Putamen (tissue), 1 donor: ENCODE measurements at places on chromosomes 5 and 9.

- no peak for DNase-seq
Observed at GRCh38 chr5:79560771-79561524, 47.0 kb upstream of the HOMER1 start.

DNA sequence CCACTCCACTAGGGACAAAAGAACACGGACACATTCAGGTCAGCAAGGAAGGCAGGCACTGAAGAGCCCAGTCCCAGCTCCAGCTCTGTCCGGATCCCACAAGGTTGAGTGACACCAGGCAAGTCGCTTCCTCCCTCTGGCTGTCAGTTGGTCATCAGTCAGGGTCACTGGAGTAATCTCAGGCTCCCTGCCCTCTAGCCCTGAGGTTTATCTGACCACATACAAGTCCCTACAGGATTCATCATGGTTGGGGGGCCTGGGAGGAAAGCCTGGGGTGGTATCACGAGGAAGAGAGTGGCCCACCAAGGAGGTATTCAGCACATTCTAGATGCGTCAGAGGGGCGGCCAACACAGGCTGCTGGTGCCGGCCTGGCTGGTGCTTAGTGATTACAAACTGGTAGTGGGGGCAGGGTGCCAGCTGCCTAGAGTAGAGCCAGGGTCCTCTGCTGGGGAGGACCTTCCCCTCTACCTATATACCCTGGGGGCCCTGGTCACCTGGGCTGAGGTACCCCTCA lies 81.5 kb downstream of the SHB start:
- no peak for DNase-seq

GRCh38 chr9:126507318-126508109 lies 106.2 kb upstream of the LMX1B start:
- DNase-seq = no peak

- DNase-seq = no peak
Observed at GRCh38 chr5:179253730-179254129, 91.5 kb downstream of the ADAMTS2 start.

DNA sequence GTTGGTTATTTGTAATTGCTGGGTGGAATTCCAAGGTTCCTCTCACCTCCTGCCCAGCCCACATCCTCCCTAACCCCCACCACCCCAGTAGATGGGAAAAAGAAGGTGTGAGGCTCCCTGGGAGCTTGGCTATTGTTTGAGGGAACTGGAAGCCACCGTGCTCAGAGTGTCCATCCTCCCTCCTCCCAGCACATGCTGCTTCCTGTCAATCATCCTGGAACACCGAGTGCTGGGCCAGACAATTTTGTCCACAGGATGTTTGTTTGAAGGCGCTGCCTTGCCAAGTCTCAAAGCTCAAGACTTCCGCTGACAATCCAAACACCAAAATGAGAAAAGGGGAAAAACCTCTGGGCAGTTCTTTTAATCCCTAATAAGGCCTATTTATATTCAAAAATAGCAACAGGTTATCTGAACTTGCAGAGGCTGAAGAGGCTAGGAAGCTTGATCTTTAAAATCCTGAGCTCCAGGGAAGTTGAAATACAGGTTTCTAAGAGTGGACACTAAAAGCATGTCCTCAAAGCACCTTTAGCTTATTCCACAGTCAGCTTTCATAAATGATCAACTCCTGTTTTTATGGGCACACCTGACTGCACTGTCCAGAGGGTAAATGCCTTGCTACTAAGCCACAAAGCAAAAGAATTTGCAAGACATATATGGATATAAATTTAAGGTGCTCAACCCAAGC lies 286.7 kb downstream of the NFIB start:
- peak; percentile 11 for DNase-seq

- DNase-seq = no peak
Observed at GRCh38 chr5:90830058-90830457, 271.5 kb downstream of the ADGRV1 start.

DNA sequence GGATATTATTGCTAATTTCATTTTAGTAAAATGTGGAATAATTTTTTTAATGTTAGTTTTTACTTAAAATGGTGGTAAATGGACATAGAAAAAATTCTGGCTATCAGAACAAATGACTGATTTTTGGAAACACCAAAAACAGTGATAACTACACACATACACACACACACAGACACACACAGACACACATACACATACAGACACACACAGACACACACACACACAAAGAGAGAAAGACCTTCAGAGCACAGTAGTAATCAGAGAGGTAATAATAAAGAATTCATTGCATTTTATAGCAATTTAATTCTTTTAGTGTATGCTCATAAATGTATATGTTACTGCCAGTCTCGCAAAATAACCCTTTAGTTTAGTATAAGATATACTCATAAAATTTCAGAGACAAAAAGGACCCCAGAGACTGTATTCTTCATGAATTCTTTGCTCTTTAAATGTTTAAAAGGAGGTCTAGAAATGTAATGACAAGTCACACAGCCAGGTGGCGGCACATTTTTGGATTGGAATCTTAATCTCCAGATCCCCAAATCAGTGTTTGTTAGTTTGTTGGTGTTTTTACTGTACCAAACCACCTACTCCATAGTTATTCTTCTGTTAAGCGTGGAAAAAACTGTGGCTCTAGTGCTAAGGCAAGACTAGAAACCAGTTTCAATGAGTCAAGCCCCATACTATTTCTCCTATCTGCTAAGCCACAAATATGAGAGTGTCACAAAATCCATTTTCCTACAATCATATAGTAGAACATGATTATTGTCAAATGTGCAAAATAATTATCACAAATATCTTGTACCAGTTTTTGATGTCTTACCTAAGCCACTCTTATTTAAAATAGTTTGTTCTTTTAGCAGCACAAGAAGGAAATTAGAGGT lies 109.9 kb downstream of the EDIL3 start:
- no peak for DNase-seq

DNA sequence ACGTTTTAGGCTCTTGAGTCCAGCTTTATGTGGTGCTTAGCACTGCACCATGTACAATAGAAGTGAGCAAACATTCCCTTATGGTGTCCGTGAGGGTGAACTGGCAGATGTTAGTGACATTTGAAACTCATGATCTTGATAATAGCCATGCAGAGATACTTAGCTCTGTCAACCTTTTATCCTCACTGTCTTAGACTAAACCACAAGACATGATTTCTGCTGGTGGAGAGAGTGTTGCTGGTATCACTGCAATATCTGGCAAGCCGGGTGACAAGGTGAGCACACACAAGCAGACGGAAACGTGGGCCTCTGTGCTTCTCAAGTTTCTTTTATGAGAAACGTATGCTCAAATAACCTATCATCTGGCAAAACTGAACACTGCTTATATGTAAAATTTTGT lies 68.4 kb downstream of the CAST start:
- DNase-seq = no peak

- no peak for DNase-seq
Observed at GRCh38 chr9:20884985-20885593, 146.4 kb downstream of the HACD4 start.

DNA sequence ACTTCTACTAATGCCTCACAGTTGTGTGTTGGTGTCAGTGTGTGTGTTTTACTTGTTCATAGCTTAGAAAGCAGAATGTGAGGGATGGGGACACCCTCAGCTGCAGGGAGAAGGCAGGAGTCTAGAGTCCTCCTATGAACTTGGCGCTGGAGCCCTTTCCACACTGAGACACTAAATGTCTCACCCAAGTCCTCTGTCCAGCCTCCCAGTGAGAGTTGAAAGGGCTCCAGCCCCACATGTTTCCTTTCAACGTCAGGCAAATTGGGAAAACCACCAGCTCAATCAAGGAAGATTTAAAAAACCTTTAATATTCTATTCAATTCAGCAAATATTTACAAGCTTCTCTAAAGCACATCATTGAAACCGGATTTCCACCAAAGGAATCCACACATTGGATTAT lies 167.6 kb upstream of the MSX2 start:
- no peak for DNase-seq

DNA sequence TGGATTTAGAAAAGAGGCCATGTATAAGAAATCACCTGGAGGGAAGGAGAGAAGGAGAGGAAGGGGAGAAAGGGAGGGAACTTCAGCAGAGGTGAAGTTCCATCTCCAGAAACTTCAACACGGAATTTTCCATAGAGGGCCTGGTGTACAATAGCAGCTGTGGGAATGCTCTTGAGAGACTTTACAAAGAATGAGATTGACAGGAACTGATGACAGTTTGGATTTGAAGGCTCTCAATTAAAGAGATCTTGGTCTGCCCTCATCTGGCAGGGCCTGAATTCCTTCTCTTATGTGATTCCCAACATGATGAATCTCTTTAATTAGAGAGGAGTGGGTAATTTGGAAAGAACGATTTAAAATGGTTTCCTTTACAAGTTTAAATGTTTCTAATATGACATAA lies 143.5 kb downstream of the MLLT3 start:
- peak; percentile 20 for DNase-seq

GRCh38 chr5:159422361-159422760 lies 92.1 kb upstream of the IL12B start:
- peak; percentile 74 for DNase-seq

DNA sequence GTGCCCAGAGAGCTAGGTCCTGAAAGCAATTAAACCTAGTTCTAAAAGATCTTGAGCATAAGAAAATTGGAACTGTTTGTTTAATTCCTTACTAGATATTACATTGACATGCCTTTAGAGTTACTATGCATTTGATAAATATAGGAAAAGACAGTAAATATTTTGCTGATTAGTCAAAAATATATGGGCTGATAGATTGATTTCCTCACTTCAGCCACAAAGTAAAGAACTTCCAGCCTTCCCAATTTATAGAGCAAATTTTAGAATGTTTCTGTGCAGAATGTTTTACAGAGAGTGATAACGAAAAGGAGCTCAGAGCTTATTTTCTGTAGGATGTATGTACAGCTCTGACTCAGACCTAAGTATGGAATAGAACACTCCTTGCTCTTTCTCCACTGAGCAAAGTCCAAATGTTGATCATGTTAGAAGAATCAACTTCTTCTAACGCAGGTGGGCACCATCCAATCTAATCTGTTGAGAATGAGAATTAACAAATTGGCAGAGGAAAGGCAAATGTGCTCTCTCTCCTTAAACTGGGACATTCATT lies 72.9 kb upstream of the PAM start:
- DNase-seq = no peak

DNA sequence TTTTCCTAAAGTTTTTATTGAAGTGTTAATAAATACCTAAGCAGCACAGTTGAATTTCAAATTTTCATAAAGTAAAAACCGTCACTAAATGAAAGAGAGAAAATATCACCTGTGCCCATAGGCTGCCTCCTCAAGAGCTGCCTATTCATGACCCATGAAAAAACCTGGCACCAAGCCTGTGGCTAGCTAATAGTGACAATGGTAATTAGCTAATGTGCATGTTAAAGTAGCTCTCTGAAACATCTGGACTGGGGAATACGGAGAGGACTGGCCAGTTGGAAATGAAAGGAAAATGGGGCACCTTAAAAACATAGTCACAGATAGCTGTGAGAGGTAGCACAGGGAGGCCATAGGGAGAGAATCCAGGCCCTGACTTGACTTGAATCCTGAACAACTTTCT lies 5.4 kb upstream of the GNE start:
- DNase-seq = no peak

- DNase-seq = no peak
Observed at GRCh38 chr5:110383231-110383630, 343.2 kb downstream of the TMEM232 start.
